Activated CD8-positive, alpha-beta T cell treated with anti-CD3 and anti-CD28 coated beads for 36 hours (primary cell): ENCODE measurements at places on chromosomes 5 and 9. TPM values are rescaled to one million over a fixed set of nuclear protein-coding genes. Genes with fewer than 3 reads are reported as not detected.
A peak's percentile ranks its signal among the peaks of the same experiment; 100 is the strongest.

- H3K36me3 ChIP-seq, result no peaks in the 10 kb centered on the region
- DNase-seq, result no peak
- no peak overlapping the region for H3K27ac ChIP-seq
- H3K4me1 ChIP-seq, result no peaks in the 10 kb centered on the region
Observed at GRCh38 chr5:155150012-155150411, 136.5 kb downstream of the KIF4B start.

DNA sequence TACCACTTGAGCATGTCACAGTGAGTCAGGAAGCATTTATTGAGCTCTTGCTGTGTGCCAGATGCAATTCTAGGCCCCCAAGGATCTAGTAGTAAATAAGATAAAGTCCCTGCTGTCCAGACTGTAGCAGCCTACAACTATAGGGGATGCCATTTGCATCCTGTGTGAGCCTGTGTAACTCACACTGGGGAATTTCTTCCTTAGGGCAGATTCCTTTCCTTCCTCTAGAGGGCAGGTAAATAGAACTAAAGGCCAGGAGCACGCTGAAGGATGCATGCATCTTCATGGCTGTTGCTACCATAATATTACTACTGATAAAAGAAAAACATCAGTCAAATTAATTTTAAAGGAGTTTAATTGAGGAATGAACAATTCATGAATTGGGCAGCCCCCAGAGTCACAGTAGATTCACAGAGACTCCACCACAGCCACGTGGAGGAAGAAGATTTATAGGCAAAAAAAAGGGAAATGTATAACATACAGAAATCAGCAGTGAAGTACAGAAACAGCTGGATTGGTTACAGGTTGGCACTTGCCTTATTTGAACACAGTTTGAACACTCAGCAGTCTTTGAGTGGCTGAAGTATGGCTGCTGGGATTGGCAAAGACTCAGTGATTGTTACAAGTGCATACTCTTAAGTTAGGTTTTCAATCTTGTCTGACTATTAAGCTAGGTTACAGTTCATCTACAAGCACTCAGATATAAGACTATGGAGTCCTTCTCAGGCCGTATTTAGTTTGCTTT is 98.9 kb downstream of the ACTL7B start:
- no peak overlapping the region for H3K4me3 ChIP-seq
- no peak for DNase-seq
- no peaks in the 10 kb centered on the region for H3K4me1 ChIP-seq
- H3K27me3 ChIP-seq, result peaks cover 3% of the 10 kb centered on the region

DNA sequence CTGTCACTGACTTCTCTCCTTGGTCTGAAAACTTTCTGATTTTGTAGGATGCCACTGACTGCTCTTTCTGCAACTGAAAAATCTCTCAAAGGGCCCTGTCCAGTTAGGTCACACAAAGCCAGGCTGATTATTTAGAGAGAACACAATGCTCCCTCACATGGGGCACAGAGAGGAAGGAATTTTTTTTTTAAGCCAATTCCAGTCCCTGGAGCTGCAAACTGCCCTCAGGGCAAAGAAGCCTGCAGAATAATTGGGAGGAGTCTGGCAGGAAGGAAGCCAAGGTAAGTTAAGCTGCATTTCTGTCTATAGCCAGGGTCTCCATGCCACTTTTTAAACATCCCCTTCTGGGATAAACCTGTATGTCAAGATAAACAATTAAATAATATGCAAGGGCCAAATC is 305.5 kb downstream of the ZSWIM6 start:
- no peak overlapping the region for H3K27ac ChIP-seq
- H3K27me3 ChIP-seq, result peaks cover 3% of the 10 kb centered on the region
- no peaks in the 10 kb centered on the region for H3K36me3 ChIP-seq

- no peak overlapping the region for H3K27ac ChIP-seq
- peaks cover 4% of the 10 kb centered on the region for H3K4me1 ChIP-seq
- no peak for DNase-seq
- H3K4me3 ChIP-seq, result no peak overlapping the region
- no peaks in the 10 kb centered on the region for H3K36me3 ChIP-seq
Observed at GRCh38 chr9:76116913-76117312, 226.4 kb downstream of the PCSK5 start.

GRCh38 chr5:89668821-89669220 is 740.7 kb downstream of the CETN3 start:
- no peaks in the 10 kb centered on the region for H3K27me3 ChIP-seq
- no peaks in the 10 kb centered on the region for H3K4me1 ChIP-seq
- no peak overlapping the region for H3K27ac ChIP-seq
- no peak for DNase-seq
- H3K36me3 ChIP-seq, result no peaks in the 10 kb centered on the region

DNA sequence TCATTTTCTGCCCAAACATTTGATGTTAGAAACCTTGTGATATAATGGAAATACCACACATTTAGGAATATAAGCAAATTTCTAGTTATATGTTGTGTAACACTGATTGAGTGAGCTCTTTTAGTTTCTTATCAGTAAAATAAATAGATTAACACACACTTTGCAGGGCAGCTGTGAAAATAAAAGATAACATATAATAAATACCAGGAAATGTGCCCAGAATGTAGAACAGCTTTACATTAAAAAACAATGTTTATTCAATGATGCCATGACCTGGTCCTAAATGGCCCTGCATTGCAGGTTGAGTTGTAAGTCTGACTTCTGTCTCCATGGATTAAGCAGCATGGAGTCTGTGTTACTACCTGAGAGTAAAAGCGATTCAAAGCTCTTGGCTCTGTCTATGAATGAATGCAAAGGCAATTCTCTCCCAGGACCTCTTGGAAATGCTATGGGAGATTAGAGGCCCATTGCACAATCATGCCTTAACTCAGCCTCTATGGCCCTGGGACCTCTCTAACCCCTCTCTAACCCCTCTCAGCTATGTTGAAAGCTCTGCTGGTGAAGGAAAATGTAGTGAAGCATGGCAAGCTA is 296.0 kb upstream of the ACTBL2 start:
- H3K27me3 ChIP-seq, result no peaks in the 10 kb centered on the region
- no peak for DNase-seq
- H3K27ac ChIP-seq, result no peak overlapping the region
- H3K4me1 ChIP-seq, result no peaks in the 10 kb centered on the region

GRCh38 chr5:79416499-79416898 is 97.4 kb downstream of the HOMER1 start:
- no peak overlapping the region for H3K27ac ChIP-seq
- no peaks in the 10 kb centered on the region for H3K36me3 ChIP-seq
- no peaks in the 10 kb centered on the region for H3K27me3 ChIP-seq
- peaks cover 3% of the 10 kb centered on the region for H3K4me1 ChIP-seq
- peak; percentile 5 for DNase-seq

DNA sequence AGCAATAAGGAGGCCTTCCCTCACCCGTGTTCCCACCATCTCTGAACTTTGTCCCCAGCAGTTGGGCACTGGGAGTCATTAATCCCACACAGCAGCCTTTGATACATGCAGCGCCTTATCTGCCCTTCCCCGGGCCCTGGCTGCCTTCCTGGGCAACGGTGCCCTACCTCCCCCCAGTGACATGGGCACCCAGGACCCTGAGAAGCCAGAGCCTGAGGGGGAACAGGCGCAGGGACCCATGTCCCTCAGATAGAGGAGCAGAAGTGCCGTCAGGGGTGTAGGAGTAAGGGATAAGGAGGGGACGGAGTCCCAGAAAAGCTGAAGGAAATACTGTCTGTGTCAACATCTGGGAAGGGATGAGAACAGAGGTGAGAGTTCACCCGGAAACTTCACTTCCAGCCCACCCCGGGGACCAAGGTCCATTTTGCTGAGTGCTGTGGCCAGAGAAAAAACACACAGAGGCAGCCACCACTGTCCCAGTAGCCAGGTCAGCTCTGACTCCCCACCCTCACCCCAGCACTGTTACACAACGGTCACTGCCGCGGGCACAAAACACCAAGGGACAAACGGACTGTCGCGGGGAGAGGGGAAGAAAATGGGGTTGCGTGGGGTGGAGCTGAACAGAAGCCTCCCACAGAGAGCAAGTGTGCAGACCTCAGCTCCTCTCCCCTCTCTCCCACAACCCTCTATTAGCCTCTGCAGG is 3.8 kb downstream of the PCDH1 start:
- peaks cover 13% of the 10 kb centered on the region for H3K4me1 ChIP-seq
- H3K4me3 ChIP-seq, result no peak overlapping the region
- H3K36me3 ChIP-seq, result no peaks in the 10 kb centered on the region
- H3K27me3 ChIP-seq, result peaks cover 59% of the 10 kb centered on the region
- no peak for DNase-seq

DNA sequence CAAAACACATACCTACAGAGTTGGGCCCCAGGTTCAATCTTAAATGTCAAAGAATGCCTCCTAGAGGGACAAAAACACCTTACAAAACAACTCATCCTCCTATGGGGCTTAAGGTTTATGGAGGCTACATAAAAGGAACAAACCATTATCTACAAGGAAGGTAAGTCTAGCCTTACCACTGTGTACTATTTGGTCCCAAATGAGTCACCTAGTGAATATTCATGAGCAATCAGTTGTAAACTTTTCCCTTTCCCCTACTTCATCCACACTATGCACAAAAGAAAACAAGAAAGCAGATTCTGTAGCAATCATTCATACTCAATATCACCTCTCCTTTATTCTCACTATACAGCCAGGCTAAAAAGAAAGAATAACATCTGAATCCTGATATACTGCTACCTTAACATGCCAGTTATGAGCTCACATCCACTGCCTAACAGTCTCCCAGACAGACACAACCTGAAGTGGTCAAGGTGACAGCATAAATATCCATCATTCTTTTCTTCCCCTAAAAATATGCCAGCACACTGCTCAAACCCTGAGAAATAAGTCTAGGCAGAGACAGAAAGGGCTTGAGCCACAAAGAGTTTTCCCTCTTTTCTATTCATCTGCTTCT is 6.2 kb downstream of the OXCT1 start:
- H3K36me3 ChIP-seq, result peaks cover 37% of the 10 kb centered on the region
- H3K4me3 ChIP-seq, result peak overlapping the region; percentile 4
- H3K27me3 ChIP-seq, result no peaks in the 10 kb centered on the region
- H3K4me1 ChIP-seq, result peaks cover 63% of the 10 kb centered on the region
- peak overlapping the region; percentile 60 for H3K27ac ChIP-seq

- H3K27me3 ChIP-seq, result no peaks in the 10 kb centered on the region
- H3K36me3 ChIP-seq, result no peaks in the 10 kb centered on the region
- no peak overlapping the region for H3K4me3 ChIP-seq
- peak; percentile 34 for DNase-seq
Observed at GRCh38 chr5:136062366-136063274, 33.8 kb downstream of the TGFBI start.

GRCh38 chr5:157518963-157519362 is 56.6 kb downstream of the ADAM19 start:
- peaks cover 8% of the 10 kb centered on the region for H3K4me1 ChIP-seq
- no peak overlapping the region for H3K4me3 ChIP-seq
- no peaks in the 10 kb centered on the region for H3K27me3 ChIP-seq
- peaks cover 1% of the 10 kb centered on the region for H3K36me3 ChIP-seq

GRCh38 chr9:114680259-114681001 is 1.6 kb downstream of the TEX48 start:
- DNase-seq, result no peak
- H3K4me1 ChIP-seq, result peaks cover 61% of the 10 kb centered on the region
- no peak overlapping the region for H3K27ac ChIP-seq
- peaks cover 7% of the 10 kb centered on the region for H3K36me3 ChIP-seq

PALM2AKAP2 gene
- total RNA-seq, result not detected

INSL4 gene
- not detected for total RNA-seq

PCDHB5 gene
- not detected for total RNA-seq

ZFP37 gene
- 1.4 TPM for total RNA-seq

SHOC1 gene
- not detected for total RNA-seq

OR1L4 gene
- total RNA-seq, result not detected
